BE2C (cell line): ENCODE measurements at places on chromosomes 5 and 9.

DNA sequence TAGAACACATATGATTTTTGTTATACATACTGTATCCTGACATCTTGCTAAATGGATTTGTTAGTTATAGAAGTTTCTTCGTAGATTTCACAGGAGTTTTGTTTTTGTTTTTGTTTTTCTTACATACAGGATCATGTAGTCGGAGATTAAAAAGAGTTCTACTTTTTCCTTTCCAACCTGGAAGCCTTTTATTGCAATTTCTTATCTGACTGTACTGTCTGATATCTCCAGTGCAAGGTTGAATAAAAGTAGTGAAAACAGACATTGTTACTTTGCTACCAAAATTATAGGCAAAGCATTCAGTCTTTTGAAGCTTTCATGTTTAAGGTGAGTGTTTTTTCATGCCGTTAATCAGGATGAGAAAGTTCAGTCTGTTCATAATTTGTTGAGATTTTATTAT, 117.4 kb upstream of the PRSS3 start:
- DNase-seq, result no peak

DNA sequence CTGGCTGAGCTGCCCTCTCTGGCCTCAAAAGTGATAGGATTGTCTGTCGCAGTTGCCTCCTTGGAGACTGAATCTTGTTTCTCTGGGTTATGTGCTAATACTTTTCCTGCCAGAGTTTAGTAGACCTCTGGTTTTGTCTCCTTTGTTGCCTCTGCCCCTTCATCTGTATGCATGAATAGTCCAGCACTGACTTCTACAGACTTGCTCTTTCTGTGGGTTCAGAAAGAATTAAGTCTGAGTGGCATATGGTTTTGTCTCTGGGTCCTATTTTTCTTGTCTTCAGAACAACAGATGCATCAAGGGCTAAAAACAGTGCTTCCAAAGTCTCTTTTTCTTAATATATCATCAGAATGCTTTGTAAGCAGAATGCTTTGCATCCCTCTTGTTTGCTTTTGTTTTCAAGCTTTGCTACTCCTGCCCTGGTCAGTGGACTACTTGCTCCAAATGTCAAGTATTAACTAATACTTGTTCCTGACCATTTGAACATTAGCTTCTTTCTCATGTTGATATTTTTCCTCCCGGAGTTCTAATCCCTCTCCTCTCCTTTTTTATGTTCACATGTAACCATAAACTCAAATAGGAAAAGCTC, 131.7 kb downstream of the UNC13B start:
- no peak for DNase-seq

DNA sequence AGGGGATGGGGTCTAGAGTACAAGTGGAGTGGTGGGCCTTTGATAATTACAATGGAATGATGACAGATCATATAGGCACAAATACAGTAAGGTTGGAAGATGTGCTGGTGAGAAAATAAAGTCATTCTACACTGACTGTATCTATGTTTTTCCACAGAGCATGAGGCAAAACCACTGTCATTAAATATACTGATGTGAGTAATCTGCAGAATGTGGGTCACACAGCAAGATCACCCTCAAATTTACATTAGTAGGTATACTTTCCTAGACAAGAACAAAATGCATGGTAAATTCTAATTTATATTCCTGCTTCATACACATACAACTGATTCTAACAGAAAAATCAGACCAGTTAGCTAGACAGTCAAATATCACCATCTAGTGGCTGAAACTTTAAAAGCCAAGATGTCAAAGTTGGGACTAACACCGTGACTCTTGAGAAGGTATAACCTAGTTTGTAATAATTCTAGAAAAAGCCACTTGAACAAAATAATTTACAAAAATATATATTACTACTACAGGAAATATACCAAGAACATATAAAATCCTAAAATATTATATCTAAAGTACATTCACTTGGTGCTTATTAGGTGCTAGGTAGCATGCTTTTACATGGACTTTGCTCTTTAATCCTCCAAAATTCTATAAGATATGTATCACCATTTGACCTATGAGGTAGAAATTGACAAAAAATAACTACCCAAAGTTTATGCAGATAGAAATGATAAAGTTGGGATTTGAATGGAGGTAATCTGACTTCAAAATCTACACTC, 19.5 kb downstream of the TTC33 start:
- DNase-seq, result no peak

DNA sequence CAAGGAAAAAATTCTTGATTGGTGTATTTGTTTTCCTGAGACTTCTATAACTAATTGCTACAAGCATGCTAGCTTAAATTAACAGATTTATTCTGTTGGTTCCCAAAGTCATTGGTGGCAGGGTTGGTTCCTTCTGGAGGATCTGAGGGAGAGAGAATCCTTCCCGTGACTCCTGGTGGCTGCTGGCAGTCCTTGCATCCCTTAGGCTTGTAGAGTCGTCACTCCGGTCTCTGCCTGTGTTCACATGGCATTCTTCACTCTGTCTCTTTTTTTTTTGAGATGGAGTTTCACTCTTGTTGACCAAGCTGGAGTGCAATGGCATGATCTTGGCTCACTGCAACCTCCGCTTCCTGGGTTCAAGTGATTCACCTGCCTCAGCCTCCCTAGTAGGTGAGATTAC, 5.3 kb downstream of the CDK9 start:
- DNase-seq, result no peak

GRCh38 chr5:39623291-39623865, 198.6 kb upstream of the DAB2 start:
- no peak for DNase-seq

DNA sequence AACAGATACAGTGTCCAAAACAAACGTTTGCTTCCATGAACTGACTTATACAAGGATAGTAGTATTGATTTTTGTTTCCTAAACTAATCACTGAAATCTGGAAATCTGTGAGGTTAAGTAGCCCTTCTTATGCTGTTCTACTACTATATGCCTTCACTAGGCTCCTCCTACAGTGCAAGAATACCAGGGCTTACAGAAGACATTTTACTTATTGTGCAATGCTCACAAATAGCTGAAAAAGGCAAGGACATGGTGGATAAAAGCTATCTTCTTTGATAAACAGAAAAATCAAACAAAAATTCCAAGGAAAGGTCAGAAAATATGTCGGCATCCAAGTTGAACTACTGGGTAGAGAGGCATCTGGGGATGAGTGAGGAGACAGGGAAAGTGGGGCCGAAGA, 61.9 kb downstream of the OXCT1 start:
- no peak for DNase-seq

GRCh38 chr9:8800196-8800595, 1000.6 kb upstream of the DMAC1 start:
- no peak for DNase-seq
